Foreskin fibroblast (primary cell): ENCODE measurements at places on chromosomes 12 and 14.

DNA sequence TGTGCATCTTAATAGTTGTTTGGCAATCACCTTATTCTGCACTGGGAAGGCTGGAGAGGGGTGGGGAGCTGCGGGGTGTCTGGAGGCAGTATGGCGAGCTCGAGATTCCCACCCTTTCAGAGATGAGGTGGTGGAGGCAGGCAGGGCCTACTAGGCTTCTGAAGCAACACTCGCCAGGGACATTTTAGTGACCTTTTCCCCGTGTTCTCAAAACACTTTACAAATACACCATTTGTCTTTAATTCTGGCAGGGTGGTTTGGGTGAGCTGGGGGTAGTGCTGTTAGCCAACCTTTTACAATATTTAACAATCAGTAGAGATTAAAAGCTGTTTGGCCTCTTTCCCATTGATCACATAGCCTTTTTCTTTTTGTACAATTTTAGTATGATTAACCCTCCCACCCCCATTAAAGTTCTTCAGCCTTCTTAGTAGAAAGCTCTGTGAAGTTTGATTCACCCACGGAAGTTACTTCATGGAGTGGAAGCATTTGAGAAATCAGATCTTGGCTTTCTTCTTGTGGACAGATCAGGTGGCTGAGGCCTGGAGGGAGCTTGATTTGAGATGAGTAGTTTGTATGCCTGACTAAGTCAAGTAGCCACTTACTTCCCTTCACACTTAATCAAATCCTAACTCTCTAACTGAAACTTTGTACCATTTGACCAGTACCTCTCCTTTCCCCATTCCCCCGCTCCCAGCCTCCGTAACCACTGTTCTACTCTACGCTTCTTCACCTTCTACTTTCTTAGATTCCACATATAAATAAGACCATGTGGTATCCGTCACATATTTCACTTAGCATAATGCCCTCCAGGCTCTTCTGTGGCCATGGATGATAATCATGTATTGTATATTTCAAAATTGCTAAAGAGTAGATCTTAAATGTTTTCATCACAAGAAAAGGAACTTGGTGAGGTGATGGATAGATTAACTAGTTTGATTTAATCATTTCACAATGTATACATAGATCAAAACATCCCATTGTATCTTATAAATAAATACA, 41.0 kb downstream of the TRAF3 start:
- DNase-seq, result peak; percentile 23

GRCh38 chr12:91043408-91043807, 14.4 kb downstream of the KERA start:
- DNase-seq, result no peak

DNA sequence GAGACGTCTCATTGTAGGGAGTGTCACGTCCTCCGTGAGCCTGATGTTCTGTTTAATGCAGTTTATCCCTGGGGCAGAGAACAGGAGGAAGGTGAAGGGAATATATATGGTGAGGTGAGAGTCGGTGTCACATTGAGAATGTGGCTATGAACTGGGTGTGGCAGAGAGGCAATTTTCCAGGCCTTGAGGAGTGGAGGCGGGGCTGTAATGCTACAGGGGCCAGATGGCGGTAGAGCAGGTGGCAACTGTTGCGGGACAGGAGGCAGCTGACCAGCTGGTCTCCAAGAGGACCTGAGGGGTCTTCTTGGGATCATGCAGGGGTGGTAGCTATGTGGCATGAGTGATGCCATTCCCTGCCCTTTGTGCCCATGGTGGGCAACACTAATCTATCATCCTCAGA, 59.6 kb downstream of the CACNA1C start:
- no peak for DNase-seq

DNA sequence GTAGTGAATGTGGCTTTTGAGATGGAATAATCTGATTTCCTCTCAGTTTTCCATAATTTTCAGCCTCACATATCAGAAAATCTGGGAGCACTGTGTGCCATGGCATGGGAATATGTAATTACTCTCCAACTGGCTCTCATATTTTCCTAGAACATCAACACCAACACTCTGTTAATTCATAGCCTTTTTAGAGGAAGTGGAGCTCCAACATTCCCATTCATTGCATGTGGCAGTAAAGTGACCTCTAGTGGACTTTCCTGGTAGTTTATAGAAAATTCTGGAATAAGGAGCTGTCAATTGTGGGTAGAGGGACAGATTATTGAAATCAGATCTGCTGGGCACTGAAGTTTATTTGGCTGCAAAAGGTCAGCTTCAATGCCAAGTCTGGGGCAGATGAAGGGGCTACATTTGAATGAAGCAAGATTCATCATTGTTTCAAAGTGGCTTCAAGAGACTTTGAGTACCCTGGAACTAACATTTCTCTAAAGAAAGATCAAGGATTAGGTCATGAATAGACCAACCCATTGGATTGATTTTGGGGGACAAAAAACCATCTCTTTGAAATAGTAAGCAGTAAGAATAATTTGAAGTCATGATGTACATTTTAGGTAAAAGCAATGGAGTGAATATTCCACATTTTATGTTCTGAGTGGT, 23.6 kb upstream of the USP44 start:
- peak; percentile 72 for DNase-seq

DNA sequence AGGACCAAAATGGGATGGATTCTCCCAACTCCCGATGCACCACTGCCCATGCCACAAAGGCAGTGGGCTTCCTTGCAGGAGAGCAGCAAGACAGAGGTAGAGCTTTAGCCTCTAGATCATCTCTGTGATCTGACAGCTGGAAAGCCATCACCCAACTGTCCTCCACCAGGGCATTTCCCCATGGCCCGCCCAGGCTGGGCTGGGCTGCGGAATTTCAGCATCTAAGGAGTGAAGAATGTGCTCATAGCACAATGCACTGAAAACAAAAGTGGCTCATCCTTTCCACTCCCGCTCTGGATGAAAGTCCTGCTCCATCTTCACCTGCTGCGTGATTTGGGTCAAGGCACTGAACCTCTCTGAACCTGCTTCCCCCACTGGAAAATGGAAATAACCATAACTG, 5.6 kb downstream of the SYNE3 start:
- no peak for DNase-seq

DNA sequence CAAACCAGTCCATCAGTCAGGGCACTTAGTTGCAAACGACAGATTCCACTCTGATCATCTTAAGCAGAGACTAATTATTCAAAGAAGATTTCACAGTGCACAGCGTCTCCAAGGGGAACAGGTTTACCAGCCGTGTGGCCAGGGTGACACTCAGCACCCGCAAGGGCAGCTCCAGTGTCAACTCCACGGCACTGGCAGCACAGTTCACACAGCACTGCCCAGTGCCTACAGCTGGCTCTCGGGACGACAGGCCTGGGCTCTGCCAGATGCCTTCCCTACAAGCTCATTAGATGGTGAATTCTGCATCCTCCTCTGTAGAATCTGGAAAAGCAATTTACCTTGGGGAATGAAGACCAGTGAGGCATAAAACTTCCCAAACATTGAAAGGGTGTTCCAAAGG, 4.9 kb downstream of the OR10P1 start:
- DNase-seq, result no peak

DNA sequence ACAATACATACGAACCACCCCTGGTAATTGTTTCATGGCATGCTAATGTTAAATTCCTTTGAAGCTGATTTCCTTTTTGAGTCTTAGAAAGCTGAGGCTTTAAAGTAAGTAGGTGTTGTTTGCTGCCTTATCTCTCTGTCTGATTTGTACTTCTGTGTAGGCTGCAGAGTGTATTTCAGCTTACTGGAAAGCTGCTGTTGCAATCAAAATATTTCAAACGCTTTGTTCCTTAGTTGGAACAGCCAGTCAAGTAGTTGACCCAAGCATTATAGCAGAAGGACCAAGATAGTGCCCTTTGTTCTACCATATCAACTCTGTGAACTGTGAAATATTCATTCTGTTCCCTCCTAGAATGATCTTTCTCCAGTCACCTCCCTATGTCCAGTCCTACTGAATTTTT, 3.1 kb downstream of the PKP2 start:
- no peak for DNase-seq

DNA sequence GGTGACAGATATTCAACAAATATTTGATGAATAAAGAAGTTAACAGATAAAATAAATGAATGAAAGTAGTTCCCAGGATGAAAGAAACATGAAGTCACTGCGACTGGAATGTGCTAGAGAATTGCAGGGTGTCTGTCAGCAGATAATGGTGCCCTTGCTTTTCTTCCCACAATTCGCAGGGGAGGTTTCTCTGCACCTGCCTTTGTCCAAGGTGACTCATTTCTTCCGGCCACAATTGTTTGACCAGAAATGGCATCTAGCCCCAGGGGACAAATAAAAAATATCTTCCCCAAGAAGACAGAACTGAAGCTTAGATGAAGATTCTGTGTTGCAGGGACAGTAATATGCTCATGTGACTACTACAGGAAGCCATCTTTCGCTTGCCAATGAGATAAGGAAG, 316.1 kb upstream of the TBX3 start:
- DNase-seq, result no peak

DNA sequence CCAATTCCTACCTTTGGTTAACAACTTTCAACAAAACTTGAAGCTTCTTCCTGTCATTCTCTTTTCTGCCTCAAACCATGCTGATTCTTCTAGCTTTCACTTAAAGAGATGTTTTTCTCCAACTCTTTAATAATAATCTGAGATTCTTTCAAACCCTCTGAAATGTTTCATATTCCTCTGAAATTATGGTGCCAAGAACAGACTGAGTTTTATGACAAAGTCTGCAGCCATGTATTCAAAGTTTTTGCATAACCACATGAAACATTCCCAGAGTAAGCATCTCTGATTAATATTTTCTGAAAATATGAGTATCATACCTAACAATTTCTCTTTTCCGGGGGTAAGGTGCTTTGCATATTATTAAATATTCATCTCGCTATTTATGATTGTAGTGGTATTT, 59.1 kb upstream of the DCN start:
- DNase-seq, result no peak

GRCh38 chr14:34539407-34540180, at the start of gene EAPP:
Gene EAPP, minus strand, starts transcription at chr14:34539701. Its CDS starts 73 bp downstream, at chr14:34539628.
- DNase-seq, result peak; percentile 99

- DNase-seq, result no peak
These were observed 8.0 kb upstream of the KRT8 start for GRCh38 chr12:52912711-52913430.

DNA sequence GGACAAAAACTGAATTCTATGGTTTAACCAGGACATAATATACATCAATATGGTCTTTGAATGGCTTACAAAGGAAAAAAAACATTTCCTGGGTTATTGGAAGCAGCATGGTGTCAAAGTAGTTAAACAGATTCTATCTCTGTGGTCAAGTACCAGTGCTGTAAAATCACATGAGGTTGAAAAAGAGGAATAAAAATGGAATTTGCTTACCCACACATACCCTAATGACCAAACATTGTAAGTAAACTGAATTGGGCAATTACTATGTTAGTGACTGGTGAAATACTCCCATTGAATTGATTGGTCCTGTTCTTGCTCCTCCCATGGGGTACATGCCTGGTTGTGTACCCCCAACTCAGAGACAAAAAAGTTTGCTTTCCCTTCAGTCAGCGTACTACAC, 19.6 kb downstream of the IFNG start:
- no peak for DNase-seq

GRCh38 chr14:66017927-66018326, 468.2 kb upstream of the CCDC196 start:
- DNase-seq, result no peak

DNA sequence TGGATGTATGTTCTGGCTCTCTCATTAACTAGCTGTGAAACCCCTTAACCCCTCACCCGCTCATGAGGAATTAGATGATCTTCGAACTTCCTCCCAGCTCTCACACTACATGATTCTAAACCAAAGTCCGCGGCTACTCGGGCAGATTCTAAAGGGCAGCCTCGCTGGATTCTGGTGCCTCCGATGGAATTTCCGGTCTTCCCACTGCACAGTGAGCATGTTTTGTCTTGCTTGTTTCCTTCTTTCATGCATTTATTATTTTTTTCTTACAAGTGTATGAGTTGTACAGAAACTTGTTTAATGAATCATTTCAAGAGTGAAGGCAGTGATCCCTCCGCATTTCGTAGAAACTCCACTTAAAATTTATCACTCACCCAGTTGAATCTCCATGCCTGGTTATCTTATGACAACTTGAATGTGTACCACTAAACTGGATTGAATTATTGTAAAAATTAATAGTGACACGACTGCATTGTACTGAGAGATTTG, 4.5 kb upstream of the HCAR3 start:
- no peak for DNase-seq

- no peak for DNase-seq
These were observed 120.0 kb downstream of the BEGAIN start for GRCh38 chr14:100467046-100467750.

GRCh38 chr12:15735837-15736615, 53.2 kb downstream of the EPS8 start:
- no peak for DNase-seq

DNA sequence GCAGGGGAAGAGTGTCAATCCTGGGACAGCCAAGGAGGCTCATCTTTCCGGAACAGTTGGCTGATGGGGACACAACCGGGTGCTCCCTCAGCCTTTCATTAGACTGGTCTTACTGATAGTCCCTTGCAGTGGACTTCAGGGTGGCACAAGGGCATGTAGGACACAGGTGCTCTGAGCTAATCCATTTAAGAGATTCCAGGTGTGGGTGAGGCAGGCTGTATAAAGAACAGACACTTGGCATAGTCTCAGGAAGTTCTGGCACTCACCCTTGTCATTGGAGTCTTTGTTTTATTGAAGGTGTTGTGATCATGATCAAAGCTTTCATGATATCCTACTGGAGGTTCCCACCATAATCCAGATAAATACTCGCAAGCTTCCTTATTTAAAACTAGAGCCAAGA, 341.6 kb downstream of the EMP1 start:
- DNase-seq, result no peak

DNA sequence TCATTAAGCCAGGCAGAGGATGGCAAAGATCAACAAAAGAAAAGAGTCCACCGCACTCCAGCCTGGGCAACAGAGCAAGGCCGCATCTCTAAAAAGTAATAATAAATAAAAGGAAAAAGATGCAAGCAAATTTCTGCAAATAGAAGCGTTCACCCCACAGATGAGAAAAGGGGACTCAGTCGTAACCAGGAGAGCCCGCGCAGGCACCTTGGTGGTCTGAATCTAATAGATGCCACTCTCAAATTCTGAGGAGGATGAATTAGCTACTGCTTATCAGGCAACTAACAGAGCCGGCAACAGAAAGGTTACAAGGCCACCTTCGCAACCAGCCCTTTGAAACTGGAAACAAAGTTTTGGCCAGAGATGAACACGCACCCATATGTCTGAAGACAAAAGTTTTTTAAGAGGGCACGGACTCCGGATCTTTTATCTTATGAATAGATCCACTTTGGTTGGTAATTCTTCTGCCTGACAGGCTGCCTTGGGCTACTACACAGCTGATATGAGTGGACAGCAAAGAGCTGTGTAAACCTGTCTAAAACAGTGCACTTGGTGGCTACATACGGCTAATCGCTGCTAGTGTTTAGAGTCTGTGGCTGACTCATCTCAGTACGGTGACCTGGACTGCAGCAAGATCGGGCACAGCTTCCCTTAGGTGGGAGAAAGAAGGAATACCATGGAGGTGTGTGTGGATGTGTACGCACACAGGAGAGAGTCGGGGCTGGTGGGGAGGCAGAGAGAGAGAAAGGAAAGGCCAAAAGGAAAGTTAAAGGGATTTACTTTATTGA, 32.9 kb upstream of the TTC7B start:
- no peak for DNase-seq

- DNase-seq, result no peak
These were observed 343.6 kb downstream of the BCL11B start for GRCh38 chr14:98928418-98928817.
